ENCODE measurements at places on chromosomes 6 and 20.

GRCh38 chr20:49699200-49699992 lies 14.3 kb downstream of the B4GALT5 start:
- DNase-seq: no peak

- DNase-seq: no peak
These were observed 104.0 kb downstream of the COL12A1 start for GRCh38 chr6:75101896-75102295.

GRCh38 chr6:96611342-96611991 lies 48.5 kb downstream of the FHL5 start:
- no peak for DNase-seq

DNA sequence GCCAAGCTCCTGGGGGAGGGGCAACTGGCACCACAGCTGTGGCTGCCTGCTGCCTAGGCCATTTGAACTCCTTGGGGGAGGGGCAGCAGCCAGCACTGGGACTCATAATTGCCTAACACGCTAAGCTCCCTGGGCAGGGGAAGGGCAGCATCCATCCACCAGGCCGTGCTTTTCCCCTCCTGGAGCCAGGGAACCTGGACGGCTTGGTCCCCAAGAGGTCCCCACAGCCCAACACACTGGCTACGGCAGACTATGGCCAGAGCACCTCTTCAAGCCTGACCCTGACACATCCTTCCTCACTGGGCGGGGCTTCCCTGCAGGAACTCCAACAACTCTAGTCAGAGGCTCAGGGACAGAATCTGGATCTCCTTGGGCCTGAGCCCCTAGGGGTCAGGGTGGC lies 269.4 kb downstream of the RNF144B start:
- no peak for DNase-seq

- DNase-seq: no peak
These were observed 67.8 kb upstream of the CITED2 start for GRCh38 chr6:139442188-139442671.

DNA sequence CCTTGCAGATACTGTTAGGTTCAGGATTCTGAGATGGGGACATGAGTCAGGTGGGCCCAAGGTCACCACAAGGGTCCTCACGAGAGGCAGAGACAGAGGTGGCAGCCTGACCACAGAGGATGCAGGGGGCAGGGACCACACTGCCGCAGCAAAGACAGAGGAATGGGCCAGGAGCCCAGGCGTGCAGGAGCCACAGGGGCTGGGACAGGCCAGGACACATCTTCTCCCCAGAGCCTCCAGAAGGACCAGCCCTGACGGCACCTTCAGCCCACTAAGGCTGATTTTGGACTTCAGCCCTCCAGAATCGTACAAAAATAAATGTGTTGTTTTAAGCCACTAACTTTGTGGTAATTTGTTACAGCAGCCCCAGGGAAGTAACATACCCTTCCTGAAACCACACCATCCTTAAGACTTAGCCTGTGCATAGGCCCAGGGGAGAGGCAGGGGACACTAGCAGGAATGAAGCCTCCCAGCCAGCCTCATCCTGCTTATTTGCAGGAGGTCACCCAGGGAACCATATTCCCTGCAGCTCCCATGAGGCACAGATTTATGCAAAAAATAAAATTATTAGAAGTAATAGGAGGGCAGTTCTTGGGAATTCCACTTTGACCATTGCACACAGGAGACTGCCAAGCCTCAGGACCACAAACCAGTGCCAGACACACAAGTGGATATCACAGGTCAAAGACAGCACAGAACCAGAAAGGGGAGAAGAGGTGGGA lies 119.3 kb upstream of the CST7 start:
- DNase-seq: no peak

GRCh38 chr6:137297887-137298286 lies 78.7 kb upstream of the IFNGR1 start:
- DNase-seq: no peak

GRCh38 chr6:156686301-156686994 lies 90.7 kb upstream of the ARID1B start:
- no peak for DNase-seq

DNA sequence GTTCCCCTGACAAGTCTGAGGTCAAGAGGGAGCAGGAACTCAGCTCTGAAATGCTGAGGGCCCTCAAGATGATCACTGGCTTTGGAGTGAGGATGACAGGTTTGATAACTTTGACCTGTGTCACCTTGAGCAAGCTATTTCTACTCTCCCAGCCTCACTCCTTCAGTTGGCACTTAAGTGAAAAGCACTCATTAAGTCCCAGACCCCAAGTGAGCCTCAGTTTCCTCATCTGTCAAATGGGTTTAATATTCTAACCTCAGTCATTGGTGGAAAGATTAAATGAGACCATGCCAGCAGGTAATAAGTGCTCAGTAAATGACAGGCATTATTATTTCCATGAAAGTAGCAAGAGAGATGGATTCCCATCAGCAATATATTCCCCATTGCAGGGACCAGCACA lies 14.0 kb downstream of the DEFB132 start:
- no peak for DNase-seq

DNA sequence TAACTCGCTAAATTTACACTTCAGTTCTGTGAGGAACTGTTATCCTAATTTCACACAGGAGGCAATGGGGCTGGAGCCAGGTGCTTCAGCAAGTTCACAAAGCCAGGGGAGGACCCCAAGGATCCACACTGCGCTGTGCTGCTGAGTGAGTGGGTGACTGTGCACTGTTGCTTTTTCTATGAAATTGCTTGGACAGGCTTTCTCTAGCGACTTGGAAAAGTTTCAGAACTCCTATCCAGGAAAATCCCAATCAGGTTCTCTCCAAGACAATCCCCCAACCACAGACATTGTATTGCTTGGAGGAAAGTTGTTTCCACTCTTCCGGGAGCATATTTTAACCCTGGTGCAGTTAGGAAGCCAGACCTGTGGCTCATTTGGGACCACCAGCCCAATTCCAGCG lies 175.9 kb upstream of the CST7 start:
- DNase-seq: no peak

DNA sequence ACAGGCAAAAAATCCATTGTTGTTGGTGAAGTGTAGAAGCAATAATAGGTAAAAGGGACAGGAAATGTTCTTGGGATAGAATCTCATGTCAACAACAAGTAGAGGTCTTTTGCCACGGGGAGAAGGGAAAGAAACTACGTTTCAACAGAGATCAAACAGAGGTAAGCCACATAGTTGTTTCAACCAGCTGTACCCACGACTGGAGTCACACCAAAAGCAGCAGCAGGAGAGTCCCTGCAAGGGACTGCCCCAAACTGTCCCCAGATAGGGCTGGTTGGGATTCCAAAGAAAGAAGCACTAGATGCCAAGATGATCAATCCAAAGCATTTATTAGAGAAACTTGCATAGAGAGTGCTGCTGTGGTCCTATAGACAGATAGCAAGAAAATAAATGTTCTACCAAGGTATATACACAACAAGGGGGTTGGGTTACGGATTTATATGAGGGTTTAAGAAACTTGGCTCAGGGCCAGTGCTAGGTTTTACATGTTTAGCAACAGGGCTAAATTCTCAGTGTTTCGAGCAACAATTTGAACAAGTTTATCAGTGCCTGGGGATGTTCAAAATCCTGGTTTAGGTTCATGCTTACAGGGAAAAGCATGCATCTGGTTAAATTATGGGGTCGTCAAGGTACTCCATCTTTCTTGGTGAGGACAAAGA lies 466.5 kb downstream of the MMUT start:
- no peak for DNase-seq

- no peak for DNase-seq
These were observed 22.7 kb downstream of the GPR63 start for GRCh38 chr6:96814625-96815024.

DNA sequence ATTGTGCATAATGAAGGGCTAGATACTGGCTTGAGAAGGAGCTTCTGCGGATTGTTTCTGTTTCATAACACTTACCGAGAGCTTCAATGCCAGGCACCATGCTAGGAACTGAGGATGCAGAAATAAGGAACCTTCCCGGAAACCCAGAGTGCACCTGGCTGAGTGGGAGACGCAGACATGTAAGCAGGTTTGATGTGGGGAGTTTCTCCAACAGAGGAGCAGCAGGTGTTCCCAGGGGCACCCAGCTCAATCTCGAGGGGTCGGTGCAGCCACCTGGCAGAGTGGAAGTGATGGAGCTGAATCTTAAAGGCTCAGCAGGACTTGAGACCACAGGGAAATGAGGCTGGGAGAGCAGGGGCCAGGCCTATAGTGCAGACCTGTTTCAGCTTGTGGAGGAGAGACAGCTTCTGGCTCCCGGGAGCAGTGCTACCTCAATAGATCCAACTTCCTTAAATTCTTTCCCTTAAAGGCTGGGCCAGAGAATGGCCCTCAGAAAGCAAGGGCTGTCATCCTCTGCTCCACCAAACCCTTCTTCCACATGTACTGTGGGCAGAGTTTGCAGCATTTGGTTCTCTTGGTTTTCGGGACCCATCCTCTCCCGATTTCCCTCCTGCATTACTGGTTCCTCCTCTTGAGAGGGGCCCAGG lies 27.8 kb upstream of the SRC start:
- DNase-seq: no peak

GRCh38 chr6:134253681-134254080 lies 64.2 kb downstream of the SGK1 start:
- no peak for DNase-seq

GRCh38 chr6:25388776-25389175 lies 109.6 kb downstream of the CARMIL1 start:
- DNase-seq: no peak

- DNase-seq: no peak
These were observed 64.9 kb upstream of the AFDN start for GRCh38 chr6:167761794-167762258.

DNA sequence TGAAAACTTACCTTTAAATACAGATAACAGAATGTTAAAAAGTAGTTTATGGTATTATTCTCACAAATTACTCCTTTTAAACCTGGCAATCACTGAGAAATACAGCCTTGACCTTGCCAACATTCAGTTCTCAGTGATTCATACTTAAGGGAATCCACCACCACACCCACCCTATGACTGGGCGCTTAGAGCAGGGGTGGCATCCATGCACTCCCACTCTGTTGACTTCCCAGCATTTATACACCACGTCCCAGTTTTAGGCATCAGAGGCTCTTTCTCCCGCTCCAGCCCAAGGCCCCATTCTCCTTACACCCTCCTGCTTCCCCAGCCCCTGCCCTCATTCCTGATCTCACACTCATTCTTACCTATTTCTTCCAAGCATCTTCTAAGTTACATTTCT lies 16.3 kb downstream of the TRAF3IP2 start:
- no peak for DNase-seq

DNA sequence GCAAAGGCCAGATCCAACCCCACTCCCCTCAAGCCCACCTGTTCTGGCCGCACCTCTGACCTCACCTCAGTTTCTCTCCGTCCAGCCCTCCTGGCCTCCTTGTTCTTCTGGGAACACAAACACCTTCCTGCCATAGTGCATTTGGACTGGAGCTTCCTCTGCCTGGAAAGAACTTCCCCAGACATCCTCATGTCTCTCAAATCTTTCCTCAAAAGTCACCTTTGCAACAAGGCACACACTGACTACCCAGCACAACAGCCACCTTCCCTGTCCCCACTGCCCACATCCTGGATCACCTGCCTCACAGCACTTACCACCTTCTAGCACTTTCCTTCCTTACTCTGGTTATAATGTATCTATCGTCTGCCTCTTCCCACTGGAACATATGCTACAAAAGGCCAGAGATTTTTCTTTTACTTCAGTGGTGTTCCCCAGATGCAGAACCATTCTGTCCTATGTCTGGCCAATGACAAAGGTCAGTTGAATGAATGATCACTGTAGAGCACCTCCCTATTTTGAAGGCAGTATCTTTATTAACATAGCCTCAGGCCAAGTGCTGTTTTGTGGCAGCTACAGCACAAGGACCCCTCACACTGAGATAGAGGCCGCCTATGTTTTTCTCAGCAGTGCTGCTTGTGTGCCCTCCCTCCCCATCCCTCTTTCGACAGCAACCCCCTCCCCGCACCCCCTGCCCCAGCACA lies 4.1 kb downstream of the HLA-B start:
- DNase-seq: no peak

GRCh38 chr6:134590004-134590403 lies 272.1 kb upstream of the SGK1 start:
- no peak for DNase-seq

DNA sequence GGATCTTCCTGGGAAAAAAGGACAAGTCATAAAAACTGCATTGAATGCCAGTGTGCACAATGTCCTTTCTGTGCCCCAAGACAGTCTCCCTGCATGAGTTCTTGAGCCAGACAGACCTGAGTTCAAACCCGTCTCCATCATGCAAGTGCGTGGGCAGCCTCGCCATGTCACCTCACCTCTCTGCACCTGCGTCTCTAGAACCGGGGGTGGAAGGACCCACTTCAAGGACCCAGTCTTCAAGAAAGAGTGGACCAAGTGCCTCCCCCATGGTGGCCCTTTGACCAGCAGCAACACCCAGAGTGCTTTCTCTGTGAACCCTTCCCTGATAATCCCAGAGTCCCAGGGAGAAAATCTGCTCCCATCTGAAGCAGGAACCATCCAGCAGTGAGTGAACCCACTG lies 23.5 kb upstream of the ANGPT4 start:
- no peak for DNase-seq

GRCh38 chr6:29752451-29753308 lies 29.4 kb downstream of the HLA-F start:
- DNase-seq: peak; percentile 70

All from stimulated activated CD4-positive, alpha-beta T cell treated with anti-CD3 and anti-CD28 coated beads, Interleukin-2, amount 100 ng/mL, for 4 hours (primary cell).